Fibroblast of upper back skin (primary cell): ENCODE measurements at places on chromosomes 2 and 18.

GRCh38 chr2:66674087-66674486 lies 239.2 kb downstream of the MEIS1 start:
- DNase-seq: no peak

DNA sequence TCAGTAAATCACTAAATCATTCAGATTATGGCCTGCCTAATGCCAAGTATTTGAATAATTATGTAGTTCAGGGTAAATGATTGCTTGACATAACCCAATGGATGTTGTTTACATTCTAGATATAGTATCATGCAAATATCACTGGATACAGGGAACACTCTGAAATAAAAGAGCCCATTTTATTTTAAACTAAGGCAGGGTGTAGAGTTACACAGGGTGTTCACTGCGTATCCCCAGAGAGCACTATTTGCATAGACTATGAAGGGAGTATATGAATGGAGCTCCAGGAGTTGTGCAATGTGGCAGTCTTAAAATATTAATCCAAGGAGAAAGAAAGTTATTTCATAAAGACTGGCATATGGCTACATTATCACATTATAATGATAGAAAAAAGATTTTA lies 701.1 kb upstream of the KLHL29 start:
- no peak for DNase-seq

DNA sequence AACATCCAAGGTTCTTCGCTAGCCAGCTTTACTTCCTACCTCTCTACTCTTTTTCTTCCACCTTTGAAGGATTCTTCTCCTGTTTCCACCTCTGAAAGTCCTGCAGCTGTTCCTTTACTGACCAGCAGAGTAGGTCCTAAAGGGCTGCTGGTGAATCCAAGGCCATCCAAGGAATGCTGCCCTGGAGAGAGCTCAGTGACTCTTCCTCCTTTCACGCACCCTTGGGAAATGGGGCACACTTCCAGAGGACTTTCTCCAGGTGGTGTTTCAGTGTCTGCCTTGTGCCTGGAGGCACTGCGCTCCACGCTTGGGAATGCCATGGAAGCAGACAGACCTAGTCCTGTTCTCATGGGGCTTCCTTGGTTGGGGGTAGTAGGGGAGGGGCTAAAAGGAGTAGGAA lies 45.4 kb downstream of the SLC16A14 start:
- no peak for DNase-seq

- DNase-seq: no peak
These were observed 151.2 kb upstream of the CCDC68 start for GRCh38 chr18:55110436-55110835.

DNA sequence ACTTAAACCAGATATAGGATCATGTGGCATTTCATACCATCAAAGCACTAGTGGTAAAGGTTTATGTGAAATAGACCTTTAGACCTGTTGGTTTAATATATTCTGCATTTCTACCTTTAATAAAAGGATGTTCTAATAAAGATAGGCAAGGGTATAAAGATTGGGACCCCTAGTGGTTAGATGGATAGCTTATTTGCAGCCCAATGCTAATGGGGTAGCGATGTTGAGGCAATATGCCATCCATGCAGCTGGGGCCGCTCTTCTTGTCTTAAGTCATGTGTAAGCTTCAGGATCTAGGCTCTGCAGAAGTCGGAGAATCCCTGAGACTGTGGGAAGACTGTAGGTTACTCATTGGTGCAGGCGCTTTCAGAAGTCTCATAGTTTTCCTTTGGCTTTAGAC lies 114.9 kb downstream of the ICOS start:
- no peak for DNase-seq

DNA sequence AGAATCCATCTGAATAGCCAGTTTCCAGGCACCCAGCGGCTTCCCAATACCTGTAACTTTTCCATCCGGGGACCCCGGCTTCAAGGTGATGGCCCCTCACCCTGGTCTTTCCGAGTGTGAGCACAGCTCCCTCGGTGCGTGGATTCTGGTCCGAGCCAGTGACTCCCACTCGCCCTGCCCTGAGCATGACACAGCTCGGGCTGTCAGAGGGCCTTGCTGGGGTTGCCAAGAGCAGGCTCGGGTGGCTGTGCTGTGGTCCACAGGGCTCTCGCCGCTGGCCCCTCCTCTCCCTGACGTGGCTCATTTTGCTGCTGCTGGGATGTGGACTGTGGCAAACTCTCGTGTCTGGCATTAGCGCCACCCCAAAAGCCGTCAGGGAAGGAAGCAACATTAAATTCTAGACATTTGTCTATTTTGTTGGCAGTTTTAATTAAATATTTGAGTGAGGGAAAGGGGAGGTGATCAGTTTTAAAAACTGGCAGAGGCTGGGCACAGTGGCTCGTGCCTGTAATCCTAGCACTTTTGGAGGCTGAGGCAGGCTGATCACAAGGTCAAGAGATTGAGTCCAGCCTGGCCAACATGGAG lies 5.6 kb upstream of the ESPNL start:
- no peak for DNase-seq

- DNase-seq: no peak
These were observed 104.5 kb upstream of the NCK2 start for GRCh38 chr2:105640246-105640645.

DNA sequence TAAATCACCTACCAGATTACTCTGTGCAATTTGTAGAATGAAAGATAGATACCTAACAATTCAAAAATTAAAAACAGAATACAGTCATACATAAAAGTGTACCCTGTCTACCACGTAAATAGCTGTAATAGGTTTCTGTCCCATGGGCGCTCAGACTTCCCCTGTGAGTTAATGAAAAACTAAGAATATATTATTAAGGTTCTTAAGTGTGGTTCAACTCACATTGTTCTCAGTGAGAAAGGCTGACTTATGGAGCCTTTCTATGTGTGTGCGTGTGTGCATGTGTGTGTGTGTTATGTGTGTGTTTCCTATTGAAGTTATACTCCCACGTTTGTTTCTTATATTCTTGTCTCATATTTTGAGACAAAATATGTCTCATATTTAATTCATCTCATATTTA lies 114.6 kb upstream of the CD302 start:
- DNase-seq: no peak

DNA sequence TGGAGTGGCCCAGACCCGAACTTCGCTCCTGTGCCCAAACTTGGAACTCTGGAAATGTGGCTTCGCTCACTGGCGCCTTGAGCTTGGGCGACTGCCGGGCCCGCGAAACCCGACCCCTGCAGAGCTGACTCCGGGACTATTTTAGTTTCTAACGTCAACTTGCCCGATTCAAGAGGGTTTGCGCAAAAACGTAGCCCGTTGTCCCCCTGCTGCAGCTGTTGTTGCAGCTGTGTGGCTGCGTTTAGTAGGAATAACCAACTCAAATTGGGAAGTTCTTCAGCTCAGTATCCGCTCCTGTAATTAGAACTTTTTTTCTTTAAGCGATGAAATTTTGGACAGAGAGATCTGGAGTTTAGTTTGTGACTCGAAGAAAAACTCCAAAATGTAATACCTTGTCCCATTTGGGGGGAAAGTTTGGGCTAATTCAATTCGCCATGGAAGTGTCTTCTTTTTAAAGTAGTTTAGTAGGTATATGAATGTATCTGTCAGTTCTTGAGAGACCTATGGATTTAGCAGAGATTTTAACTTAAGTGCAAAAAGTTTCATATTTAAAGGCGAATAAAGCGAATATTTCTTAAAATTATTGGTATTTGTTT lies 559 bp downstream of the MYL12A start:
- peak; percentile 35 for DNase-seq

DNA sequence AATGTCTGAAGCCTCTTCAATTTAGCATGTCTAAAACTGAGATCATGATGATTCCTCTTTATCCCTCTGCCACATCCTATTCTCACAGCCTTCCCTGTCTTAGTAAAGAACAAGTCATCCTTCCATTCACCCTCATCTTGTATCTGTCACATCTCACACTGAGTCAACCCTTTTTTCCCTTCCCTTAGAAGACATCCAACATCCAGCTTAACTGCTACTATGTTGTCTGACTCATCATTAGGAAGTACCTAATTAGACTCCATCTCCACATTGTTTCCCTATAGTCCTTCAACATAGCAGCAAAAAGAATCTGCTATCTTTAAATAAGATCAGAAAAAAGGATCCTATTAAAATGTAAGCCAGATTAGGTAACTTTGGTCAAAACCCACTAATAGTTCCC lies 85.2 kb upstream of the GRB14 start:
- DNase-seq: peak; percentile 83

DNA sequence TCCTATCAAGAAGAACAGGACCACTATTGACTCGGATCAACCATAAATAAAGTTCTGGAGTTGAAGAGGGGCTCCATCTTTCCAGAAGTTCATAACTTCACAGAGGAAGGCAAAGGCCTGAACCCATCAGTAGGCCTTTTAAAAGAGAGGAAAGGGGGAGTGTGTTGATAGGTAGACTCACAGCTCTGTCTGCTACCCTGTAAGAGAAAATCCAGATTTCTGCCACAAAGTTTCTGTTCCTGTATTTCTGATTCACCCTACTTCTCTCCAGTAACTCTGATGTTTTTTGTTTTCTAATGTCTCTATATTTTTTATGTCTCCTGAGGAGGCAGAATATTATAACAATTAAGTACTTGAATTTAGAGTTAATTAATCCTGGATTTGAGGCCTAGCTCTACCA lies 564.0 kb downstream of the TNS1 start:
- DNase-seq: no peak

DNA sequence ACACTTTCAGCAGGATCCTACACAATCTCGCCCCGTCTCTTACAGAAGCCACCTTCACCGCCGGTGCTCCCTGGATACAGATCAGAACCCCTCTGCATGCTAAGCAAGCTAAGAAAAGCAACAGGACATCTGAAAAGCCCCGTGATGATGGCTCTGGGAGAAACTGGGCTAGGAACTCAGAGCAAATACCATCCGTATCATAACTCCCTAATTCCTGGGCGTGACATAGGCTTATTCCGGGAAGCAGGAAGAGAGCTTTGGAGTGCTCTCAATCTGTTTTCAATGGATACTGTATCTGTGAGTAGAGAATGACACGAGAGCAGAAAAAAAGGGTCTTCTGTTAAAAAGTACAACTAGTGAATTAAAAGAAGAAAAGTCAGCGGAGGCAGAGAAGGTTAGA lies 121.6 kb downstream of the SPP2 start:
- peak; percentile 25 for DNase-seq

GRCh38 chr2:109209941-109210340 lies 80.9 kb downstream of the SH3RF3 start:
- DNase-seq: no peak

DNA sequence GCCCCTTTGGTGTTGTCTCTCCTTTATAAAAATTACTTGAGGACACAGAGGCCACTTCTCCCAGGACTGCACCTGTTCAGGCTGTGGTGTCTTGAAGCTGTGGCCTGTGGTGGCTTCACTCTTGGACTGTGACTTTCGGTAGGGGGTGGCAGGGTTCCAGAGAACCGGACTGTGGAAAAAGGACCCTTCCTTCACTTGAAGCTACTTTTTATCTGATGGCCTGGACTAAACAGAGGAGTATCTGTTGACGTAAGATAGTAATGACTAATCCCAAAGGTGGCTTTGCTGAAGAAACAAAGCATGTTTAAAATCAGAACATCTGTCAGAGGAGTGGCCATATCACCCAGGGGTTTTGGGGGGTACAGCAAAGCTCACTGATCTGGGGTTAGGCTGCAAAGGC lies 60.8 kb downstream of the CENPO start:
- DNase-seq: no peak

DNA sequence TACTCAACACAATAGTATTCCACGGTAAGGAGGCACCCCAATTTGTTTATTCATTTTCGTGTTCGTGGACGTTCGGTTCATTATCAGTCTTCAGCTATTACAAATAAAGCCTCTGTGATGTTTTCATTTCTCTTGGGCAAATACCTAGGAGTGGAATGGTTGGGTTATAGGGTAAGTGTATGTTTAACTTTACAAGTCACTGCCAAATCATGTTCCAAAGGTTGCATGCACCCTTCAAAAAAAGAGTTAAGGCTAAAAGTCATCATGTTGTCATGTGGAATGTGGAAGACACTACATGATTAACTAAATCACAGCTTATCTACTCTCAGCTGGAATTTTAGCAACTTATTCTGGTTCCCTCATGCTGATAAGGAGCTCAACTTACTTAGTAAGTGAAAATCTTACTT lies 15.8 kb downstream of the INO80C start:
- no peak for DNase-seq
